ENCODE measurements at places on chromosomes 13 and 19. TPM values are rescaled to one million over a fixed set of nuclear protein-coding genes. Genes with fewer than 3 reads are reported as not detected.

GRCh38 chr13:76889254-76889653 lies 3.0 kb upstream of the KCTD12 start:
- no peak for DNase-seq

DNA sequence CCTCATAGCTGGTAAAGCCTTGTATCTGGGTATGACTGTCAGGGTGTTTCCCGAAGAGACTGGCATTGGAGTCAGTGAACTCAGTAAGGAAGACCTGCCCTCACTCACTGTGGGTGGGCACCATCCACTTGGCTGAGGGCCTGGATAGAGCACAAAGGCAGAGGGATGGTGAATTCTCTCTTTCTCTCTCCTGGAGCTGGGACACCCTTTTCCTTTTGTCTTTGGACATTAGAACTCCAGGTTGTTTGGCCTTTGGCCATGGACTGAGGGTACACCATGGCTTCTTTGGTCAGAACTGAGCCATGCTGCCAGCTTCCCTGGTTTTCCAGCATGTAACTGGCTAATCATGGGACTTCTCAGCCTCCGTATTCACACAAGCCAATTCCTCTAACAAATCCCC lies 4.6 kb upstream of the CEACAM1 start:
- no peak for DNase-seq

- DNase-seq = no peak
These were observed 43.9 kb downstream of the RAP2A start for GRCh38 chr13:97477844-97478243.

GRCh38 chr13:41048640-41049039 lies 12.7 kb upstream of the WBP4 start:
- DNase-seq = no peak

- DNase-seq = no peak
These were observed 74.0 kb downstream of the CEBPG start for GRCh38 chr19:33447336-33448158.

- DNase-seq = no peak
These were observed 177.5 kb downstream of the NDFIP2 start for GRCh38 chr13:79658333-79658975.

- DNase-seq = no peak
These were observed 9.5 kb upstream of the SUPT20H start for GRCh38 chr13:37068962-37069361.

The TYROBP gene
- 14.1 TPM for total RNA-seq

The CBLC gene
- total RNA-seq = 12.5 TPM

The CNOT3 gene
- total RNA-seq = 11.5 TPM

All from skin of body (tissue), 3 donors.